Fibroblast of the aortic adventitia (primary cell): ENCODE measurements at places on chromosomes 2 and 18.
A peak's percentile ranks its signal among the peaks of the same experiment; 100 is the strongest.

DNA sequence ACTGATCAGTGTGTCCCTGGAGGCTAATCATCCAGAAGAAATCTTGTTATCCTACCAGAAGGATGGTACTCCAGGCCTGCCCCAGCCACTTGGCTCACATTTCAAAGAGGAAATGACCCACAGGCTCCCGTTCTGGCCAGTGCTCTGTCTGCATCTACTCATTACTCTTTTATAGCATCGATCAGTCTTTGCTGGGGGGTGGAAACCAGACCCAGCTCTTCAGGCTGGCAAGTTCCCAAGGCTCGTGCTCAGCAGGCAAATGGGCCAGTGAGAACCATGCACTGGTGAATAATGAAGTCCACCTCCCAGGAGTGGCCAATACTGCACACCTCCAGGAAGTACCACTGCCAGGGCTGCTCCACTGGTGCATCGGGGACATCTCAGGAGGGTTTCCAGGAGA lies 38.8 kb downstream of the DNER start:
- DNase-seq = no peak

DNA sequence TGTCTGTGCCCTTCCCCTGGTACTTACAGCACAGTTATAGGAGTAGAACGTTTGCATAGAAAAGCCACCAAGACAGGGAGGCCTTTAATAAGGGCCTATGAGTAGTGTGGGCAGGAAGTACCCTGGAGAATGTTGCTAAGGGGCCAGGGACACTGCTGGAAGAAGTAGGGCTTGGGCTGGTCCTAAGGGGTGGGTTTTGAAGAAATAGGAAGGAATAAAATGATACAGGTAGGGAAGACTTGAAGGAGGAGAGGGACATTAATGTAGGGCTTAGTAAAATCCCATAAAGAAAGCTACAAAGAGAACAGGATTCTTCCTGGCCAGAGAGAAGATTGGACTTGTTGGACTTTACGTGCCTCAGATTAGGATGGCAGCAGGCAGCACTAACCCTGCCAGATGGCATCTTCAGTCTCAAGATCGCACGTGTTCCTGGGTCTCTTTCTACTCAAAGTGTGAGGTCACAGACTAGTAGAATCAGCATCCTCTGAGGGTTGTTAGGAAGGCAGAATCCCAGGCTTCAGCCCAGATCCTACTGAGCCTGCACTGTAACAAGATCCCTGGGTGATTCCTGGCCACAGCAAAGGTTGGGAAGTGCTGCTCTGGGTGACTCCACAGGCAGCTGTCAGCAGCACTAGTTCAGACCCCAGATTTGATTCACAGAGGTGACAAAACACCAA lies 39.2 kb downstream of the EPAS1 start:
- peak; percentile 72 for DNase-seq

DNA sequence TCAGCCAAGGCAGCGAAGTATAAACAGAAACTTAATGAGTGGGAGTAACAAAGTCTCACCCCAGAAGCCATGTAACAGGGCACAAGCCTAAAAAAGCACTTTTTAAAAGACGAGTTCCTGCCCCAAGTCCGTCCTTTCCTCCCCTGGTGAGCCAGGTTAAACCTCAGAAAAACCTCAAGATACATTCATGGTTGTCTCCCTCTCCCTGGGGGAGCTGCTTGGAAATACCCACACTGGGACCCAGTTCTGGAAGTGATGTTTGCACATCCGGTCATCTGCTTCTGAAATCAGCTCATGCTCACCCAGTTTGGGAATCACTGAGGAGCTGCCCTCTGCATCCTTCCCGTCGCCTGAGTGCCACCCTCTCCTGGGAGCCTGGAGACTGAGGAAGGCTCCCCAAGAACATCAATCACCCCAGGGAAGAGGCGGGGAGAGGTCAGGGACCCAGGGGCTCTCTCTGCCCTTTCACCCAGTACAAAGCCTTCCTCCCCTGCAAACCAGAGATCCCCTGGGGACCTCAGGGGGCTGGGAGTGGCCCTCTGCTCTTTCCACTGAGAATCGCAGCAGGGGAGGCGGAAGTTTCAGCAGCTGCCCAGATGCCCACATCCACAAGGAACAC lies 150.6 kb upstream of the AGAP1 start:
- no peak for DNase-seq

GRCh38 chr2:401019-401679 lies 113.3 kb upstream of the ALKAL2 start:
- no peak for DNase-seq

- no peak for DNase-seq
Observed at GRCh38 chr2:152507907-152508306, 172.9 kb downstream of the FMNL2 start.

- peak; percentile 57 for DNase-seq
Observed at GRCh38 chr2:189204322-189204941, 24.9 kb upstream of the COL5A2 start.

DNA sequence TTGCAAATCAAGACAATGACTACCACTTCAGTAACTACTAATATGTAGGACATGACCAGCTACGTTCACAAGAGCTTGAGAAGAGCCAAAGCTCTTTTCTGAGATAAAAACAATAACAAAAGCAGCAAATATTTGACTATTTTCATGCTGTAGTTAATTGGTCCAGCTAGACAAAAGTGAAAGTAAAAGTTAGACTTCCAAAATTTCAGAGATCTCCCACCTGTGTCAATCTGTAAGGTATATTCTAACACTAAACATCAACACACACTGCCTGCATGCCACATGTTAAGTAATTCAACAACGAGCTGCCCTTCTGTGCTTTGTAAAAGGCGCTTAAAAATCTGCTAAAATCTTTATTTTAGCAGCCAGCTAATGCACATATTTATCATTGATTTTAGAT lies 185.9 kb downstream of the SLC39A10 start:
- DNase-seq = no peak

DNA sequence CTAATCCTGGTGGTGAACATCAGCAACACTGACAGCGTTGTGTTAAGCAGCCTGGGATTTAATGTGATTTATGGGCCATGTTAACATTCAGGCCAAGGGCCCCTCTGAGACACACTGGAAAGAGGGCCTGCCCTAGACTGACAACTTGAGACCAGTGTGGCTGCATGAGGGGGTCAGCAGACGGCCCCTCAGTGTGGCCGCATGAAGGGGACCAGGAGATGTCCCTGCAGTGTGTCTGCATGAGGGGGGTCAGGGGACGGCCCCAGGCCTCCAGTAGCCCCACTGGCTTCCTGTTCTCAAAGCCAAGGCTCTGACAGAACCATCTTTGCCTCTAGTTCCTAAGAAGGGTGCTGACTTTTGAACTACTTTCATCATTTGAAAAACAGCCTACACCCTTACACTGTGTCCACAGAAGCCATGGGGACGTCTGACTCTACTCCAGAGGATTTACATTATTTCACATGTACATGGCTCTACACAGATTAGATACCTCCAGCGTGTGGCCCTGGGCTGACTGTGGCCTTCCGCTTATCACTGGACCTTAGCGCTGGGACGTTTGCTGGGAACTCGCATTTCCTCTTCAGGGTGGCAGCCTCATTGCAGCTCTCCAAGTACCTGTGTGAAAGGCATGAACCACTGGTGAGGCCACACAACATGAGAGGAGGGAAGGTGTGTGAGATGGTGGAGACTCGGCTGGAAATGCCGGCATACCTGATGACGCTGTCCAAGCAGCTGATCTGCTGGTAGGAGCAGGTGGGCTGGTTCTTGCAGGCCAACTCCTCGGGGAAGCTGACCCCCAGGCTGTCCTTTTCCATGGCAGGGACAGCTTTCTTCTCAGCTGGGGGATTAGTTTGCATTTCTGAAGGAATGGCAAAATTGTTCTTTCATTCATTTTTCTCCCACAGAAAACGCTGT lies 18.2 kb upstream of the HES6 start:
- no peak for DNase-seq

GRCh38 chr2:61707984-61708852 lies 145.6 kb downstream of the FAM161A start:
- DNase-seq = peak; percentile 35

DNA sequence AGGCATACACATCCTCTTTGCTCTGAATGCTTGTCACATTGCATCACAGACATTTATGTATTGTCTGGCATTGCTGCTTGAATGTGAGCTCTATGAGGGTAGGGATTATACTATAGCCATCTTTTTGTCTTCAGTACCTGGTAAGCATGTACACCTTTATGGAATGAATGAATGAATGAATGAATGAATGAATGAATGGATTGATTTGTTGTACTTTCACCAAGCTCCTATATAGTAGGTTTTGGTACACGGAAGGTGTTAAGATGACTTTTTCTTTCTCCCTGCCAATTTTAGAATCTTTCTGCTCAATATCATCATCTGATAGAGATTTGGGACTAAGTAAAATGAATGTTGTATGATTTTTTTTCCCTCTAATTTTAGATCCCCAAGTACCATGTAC lies 13.5 kb downstream of the LTBP1 start:
- DNase-seq = no peak

DNA sequence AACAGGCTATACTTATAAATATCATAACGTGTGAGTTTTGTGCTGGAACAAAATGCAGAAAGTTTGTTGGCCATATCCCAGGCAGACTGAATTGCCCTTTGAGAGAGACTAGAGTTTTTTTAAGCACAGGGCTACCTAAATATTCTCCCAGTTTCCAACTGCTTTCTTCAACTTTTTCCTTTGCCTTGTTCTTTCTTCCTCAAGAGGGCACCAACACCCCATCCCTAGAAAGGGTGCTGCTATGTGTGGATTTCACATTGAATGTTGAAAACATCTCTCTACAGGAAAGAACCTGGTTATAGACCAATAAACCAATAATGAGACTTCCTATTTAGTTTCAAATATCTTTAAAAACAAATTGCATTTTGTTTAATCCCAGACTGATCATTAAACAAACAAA lies 87.9 kb downstream of the ICOS start:
- peak; percentile 34 for DNase-seq

DNA sequence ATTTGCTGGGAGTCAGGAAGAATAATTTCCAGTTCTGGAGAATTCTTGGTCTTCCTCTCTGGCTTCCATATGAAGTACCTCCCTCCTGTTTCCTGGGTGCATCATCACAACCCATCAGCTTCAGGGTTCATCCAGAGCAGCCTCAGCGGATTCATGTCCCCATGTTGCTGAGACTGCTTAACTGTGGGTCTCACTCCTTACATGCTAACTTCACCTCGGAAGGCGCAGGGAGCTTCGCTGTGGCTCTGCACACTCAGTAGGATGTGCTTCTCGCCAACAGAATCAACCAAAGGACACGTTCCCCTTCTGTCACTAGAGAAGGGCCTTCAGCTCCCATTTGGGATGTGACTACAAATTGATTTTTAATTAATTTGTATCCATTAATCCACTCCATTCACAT lies 24.2 kb downstream of the FBLN7 start:
- DNase-seq = no peak

DNA sequence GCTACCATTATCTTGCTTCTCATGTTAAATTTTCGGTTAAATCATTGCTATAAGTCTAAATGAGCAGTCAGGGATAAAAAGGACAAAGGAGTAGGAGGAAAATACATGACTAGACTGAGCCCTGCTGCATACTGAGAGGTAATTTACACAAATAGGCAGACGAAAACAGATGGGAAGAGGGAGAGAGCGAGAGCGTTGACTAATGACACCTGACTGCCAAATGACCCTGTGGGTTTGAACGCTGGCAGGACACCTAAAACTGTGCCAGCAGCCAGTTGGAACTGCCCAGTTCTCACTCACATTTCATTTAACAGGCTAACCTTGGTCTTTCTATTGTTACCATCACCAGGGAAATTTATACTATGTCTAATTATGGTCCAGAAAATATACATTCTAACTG lies 978.2 kb downstream of the CPS1 start:
- DNase-seq = no peak

- no peak for DNase-seq
Observed at GRCh38 chr2:237717366-237718276, 81.0 kb upstream of the RBM44 start.

GRCh38 chr2:215032153-215032552 lies 106.3 kb downstream of the ABCA12 start:
- no peak for DNase-seq

- no peak for DNase-seq
Observed at GRCh38 chr18:48360376-48361021, 48.7 kb downstream of the ZBTB7C start.

DNA sequence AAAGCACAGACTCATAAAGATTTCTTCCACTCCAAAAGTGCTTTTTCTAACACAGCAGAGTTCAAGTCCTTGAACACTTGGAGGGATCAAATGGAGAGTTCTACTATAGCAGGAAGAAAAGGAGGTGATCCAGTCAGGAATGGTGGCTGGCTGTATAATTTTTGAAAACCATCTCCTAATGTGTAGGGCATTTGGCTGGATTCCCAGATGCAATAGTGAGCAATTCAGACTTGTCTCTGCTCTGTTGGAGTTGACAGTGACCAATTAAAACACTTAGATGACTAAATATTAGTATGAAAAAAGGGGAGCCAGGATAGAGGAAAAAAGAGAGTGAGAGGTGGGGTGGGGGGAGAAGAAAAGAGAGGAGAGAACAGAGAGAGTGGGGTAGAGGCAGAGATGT lies 5.3 kb upstream of the G6PC2 start:
- no peak for DNase-seq

GRCh38 chr18:13323186-13323585 lies 104.6 kb downstream of the LDLRAD4 start:
- no peak for DNase-seq

DNA sequence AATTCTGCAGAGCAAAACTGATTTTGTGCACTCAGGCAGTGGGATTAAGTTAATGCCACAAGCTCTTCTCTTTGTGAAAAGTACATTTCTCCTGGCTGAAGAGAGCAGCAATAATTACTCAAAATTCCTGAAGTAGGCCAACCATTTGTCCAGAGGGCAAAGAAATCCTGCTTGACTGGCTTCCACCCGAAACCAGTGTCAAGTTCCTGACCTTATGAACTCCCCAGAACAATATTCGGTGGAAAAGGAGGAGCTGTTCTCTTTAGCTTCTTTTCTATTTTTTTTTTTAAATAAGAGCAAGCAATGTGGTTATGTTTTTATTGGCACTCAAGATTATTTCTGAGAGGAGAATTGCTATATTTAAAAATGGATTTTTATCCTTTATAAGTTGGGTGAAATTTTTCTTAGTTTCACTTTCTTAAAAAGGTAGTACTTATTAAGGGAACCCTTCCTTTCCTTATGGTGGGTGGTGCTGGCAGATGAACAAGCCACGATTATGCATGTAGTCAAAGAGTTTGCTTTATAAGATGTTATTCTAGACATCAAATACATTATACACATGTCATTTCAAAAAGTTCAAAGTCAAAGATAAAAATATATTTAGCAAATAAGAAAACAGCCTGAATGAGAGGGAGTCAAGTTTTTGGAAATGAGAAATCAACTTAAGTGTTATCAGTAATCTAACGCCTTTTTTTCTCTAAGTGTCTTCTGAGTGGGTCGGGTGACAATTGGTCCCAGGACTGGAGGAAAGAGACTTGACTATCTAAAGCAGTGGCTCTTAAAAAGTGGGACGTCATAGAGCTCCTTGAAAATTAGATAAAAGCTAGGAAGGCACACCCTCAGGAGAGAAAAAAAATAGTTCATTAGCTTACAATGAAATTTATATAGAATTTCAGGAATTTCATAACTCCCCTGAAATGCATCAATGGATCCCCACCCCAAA lies 194.5 kb downstream of the IKZF2 start:
- DNase-seq = no peak

DNA sequence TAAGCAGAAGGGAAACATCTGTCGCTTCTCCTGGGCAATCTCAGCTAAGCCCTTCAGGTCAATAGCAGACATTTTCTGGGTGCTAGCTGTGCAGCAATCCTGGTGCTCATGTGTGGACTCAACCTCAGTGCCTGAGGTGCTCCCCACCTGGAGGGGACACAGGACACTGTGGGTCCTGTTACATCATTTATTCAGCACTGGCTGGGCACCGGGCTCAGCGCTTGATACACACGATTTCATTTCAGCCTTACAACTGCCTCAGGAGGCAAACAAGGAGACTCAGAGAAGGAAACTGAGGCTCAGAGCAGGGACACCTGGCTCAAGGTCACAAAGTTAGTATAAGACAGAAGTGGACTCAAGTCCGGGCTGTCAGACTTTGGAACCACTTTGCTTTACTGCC lies 46.7 kb downstream of the MARCO start:
- DNase-seq = no peak
